ENCODE measurements at places on chromosomes 16 and 17.
A peak's percentile ranks its signal among the peaks of the same experiment; 100 is the strongest.

DNA sequence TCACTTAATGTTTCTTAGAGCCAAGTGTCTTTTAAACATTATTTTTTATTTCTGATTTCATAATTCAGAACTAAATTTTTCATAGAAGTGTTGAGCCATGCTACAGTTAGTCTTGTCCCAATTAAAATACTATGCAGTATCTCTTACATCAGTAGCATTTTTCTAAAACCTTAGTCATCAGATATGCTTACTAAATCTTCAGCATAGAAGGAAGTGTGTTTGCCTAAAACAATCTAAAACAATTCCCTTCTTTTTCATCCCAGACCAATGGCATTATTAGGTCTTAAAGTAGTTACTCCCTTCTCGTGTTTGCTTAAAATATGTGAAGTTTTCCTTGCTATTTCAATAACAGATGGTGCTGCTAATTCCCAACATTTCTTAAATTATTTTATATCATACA is 13.6 kb upstream of the BCAS3 start:
- H3K4me3 ChIP-seq = no peak overlapping the region
- no peak overlapping the region for H3K27ac ChIP-seq
- no peaks in the 10 kb centered on the region for H3K27me3 ChIP-seq
- peaks cover 46% of the 10 kb centered on the region for H3K36me3 ChIP-seq

GRCh38 chr17:79981661-79982101 is 54.0 kb downstream of the TBC1D16 start:
- no peak overlapping the region for H3K4me3 ChIP-seq
- H3K4me1 ChIP-seq = peaks cover 6% of the 10 kb centered on the region
- peak; percentile 29 for DNase-seq
- H3K27me3 ChIP-seq = no peaks in the 10 kb centered on the region
- H3K36me3 ChIP-seq = peaks cover 6% of the 10 kb centered on the region
- no peak overlapping the region for H3K27ac ChIP-seq

DNA sequence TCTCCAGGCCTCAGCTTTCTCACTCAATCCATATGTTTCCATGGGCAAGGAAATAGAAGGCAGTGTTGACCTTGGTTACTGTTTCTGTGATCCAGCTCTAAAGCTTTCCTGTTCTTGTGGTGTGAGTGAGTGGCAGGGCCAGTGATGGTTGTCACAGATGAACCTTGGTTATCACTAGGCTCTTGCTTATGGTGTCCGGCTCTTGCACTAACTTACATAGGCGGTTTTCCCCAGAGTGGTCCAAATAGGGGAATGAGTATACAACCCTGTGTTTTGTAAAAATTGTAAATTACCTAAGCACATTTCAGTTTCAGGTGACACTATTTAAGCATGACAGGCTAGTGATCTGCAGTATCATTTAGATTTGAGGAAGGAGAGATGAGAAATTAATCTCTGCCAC is 6.8 kb downstream of the MFSD11 start:
- no peak for DNase-seq
- peaks cover 12% of the 10 kb centered on the region for H3K4me1 ChIP-seq
- H3K4me3 ChIP-seq = no peak overlapping the region

GRCh38 chr17:63675607-63676546 is 24.0 kb downstream of the LIMD2 start:
- peaks cover 43% of the 10 kb centered on the region for H3K36me3 ChIP-seq
- DNase-seq = peak; percentile 86

DNA sequence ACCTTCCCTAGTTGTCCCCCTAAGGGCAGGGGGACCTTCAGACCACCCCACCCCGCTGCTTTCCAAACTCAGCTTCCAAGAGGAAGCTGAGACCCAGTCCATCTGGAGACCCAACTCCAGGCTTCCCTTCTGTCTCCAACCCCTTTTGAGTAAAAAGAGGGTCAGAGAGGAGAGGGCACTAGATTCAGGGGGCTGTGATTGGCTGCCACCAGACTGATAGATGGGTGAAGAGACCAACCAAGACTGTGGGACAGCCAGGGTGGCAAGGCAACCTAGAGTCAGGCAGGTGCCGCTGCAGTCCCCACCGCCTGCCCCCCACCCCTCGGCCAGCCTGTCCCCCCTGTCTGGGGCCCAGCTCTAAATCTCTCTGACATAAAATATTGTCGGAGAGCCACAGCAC is 92.5 kb downstream of the SDK2 start:
- no peaks in the 10 kb centered on the region for H3K36me3 ChIP-seq
- DNase-seq = no peak
- peaks cover 26% of the 10 kb centered on the region for H3K27me3 ChIP-seq
- peaks cover 13% of the 10 kb centered on the region for H3K4me1 ChIP-seq
- H3K4me3 ChIP-seq = peak overlapping the region; percentile 6
- H3K27ac ChIP-seq = no peak overlapping the region

DNA sequence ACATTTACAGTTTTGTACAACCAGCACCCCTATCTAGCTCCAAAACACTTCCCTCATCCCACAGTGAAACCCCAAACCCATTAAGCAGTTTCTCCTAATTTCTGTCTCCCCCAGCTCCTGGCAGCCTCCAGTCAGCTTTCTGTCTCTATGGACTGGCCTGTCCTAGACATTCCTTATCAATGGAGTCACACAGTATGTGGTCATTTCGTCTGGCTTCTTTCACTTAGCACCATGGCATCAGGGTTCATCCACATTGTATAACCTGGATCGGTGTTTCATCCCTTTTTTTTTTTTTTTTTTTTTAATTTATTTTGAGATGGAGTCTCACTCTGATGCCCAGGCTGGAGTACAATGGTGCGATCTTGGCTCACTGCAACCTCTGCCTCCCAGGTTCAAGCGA is 68.5 kb downstream of the ZDHHC7 start:
- no peak for DNase-seq
- no peak overlapping the region for H3K27ac ChIP-seq
- no peak overlapping the region for H3K4me3 ChIP-seq
- H3K27me3 ChIP-seq = no peaks in the 10 kb centered on the region

DNA sequence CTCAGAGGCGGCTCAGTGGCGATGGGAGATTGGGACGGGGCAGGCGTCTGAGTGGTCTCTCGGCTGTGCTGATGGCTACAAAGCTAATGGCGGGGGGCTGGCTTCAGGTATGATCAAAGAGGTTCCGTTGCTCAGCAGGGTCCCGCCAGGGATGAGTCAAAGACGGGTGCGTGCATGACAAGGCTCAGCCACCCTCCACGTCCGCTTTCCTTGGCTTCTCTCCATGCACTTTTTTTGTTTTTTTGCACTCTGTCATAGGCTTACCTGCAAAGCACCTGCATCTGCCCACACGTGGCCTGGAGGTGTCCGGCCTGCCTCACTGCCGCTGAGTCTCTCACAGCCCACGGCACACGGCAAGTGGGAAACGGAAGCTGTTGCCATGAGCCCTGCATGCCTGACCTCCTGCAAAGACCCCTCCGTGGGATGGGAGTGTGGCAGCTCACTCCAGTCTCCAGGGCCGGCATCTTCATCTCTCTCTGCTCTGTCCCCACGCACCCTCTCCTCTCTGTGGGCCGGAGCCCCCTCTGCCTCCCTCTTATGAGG is 85.5 kb upstream of the ZNF469 start:
- DNase-seq = no peak
- H3K4me3 ChIP-seq = no peak overlapping the region
- H3K4me1 ChIP-seq = no peaks in the 10 kb centered on the region

DNA sequence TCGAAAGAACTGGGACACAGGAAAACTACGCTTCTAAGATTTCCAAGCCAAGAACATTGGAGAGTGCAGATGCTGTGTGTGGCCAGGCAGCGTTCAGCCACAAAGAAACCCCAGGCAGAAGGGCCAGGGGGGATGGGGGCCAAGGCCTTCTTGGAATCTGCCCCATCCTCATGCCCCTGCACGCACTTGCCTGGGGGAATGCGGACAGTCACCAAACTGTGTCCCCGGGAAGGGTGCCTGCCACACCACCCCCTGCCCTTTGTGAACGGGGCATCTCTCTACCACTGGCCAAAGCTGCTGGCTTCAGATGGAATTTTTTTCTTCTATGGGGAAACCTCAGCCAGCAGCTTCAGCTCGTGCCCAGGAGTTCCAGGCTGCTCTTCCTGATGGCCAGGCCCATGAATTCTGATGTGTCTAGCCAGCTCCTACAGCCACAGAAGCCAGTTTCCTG is 32.0 kb upstream of the DNAH17 start:
- DNase-seq = no peak
- H3K4me3 ChIP-seq = no peak overlapping the region
- no peaks in the 10 kb centered on the region for H3K27me3 ChIP-seq
- H3K4me1 ChIP-seq = no peaks in the 10 kb centered on the region
- no peaks in the 10 kb centered on the region for H3K36me3 ChIP-seq

GRCh38 chr17:31398381-31399311 is 7.2 kb downstream of the RAB11FIP4 start:
- no peak overlapping the region for H3K4me3 ChIP-seq
- no peak for DNase-seq
- H3K4me1 ChIP-seq = no peaks in the 10 kb centered on the region

- H3K27ac ChIP-seq = no peak overlapping the region
- peaks cover 9% of the 10 kb centered on the region for H3K4me1 ChIP-seq
- no peaks in the 10 kb centered on the region for H3K27me3 ChIP-seq
- no peak for DNase-seq
Observed at GRCh38 chr17:77619851-77620250, 338.7 kb upstream of the TNRC6C start.

DNA sequence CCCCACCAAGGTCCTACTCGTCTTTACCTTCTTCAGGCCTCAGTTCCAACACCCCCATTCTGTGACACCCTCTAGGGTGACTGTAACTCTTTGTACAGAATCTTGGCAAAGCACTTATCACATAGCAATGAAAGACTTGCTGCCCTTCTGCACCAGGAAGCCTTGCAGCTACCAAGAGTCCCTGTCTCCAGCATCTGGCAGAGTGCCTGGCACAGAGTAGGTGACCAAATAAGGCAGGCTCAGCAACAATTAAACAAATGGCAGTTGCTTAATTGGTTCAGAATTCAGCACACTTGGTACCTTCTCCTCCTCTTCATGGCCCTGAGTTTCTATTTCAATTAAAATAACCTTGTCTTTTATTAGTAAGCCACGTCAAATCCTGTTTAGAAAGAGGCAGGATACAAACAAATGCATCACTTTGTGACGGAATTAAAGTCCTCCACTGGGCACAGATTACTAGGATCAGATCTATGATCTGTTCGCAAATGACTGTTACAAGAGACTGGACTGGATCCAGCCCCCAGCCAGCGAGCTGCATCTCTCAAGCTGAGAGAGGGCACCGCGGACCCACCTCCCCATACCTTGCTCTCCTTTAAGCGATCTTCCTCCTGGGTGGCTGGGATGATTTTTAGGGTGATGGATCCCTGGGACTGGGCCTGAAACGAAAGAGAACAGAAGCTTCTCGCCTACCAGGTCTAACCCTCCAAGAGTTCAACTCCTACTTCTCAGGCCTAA is 9.4 kb downstream of the MPP3 start:
- H3K36me3 ChIP-seq = peaks cover 30% of the 10 kb centered on the region
- H3K4me1 ChIP-seq = peaks cover 26% of the 10 kb centered on the region
- peak; percentile 79 for DNase-seq
- H3K27me3 ChIP-seq = no peaks in the 10 kb centered on the region
- H3K27ac ChIP-seq = peak overlapping the region; percentile 38
- no peak overlapping the region for H3K4me3 ChIP-seq

DNA sequence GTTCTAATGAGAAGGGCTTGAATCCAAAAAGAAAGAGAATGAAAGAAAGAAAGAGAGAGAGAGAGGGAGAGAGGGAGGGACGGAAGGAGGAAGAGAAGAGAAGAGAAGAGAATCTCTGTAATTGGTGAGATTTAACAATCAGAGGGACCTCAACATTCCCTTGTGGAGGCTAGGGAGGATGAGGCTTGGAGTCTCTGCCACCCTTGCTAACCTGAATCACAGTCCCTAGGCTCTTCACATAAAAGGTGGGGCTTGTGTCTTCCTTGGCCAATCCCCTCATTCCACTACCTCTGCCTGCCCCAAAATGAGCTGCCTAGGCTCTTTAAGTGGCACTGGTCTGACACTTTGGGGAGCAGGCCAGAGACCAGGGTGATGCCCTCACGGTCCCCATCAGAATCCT is 30.1 kb downstream of the PIPOX start:
- DNase-seq = no peak
- no peaks in the 10 kb centered on the region for H3K4me1 ChIP-seq
- H3K27me3 ChIP-seq = no peaks in the 10 kb centered on the region
- no peak overlapping the region for H3K27ac ChIP-seq
- peaks cover 12% of the 10 kb centered on the region for H3K36me3 ChIP-seq

GRCh38 chr17:33889040-33889439 is 366.0 kb upstream of the CCL2 start:
- H3K27me3 ChIP-seq = no peaks in the 10 kb centered on the region
- H3K4me3 ChIP-seq = no peak overlapping the region
- H3K36me3 ChIP-seq = no peaks in the 10 kb centered on the region

GRCh38 chr17:3889325-3890012 is 3.4 kb downstream of the CAMKK1 start:
- H3K36me3 ChIP-seq = peaks cover 11% of the 10 kb centered on the region
- H3K4me3 ChIP-seq = no peak overlapping the region
- H3K27me3 ChIP-seq = no peaks in the 10 kb centered on the region

GRCh38 chr16:31113121-31114120 is 4.0 kb upstream of the KAT8 start:
- peaks cover 38% of the 10 kb centered on the region for H3K36me3 ChIP-seq
- H3K4me1 ChIP-seq = peaks cover 40% of the 10 kb centered on the region
- no peak for DNase-seq
- no peaks in the 10 kb centered on the region for H3K27me3 ChIP-seq
- peak overlapping the region; percentile 57 for H3K27ac ChIP-seq

- H3K4me1 ChIP-seq = no peaks in the 10 kb centered on the region
- no peak for DNase-seq
Observed at GRCh38 chr17:32461853-32462617, 17.7 kb downstream of the PSMD11 start.

- no peak for DNase-seq
- H3K4me3 ChIP-seq = no peak overlapping the region
- no peaks in the 10 kb centered on the region for H3K36me3 ChIP-seq
Observed at GRCh38 chr17:79246225-79247190, 171.9 kb downstream of the ENGASE start.

DNA sequence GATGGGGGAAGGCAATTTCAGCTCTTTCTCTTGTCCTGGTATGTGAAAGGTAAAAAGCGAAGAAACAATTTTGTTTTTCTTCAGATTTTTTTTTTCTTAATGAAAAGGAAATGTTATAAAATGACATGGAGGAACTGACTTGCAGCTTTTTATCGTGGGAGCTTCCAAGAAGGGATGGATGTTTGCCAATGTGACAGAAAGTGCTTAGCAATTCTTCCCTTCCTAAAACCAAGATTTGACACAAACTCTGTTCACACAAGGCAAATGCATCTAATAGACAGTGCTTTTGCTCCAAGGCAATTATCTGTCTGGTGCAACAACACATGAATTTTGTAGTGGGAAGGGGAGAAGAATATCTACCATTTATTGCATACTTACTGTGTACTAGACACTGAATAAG is 988.5 kb downstream of the CDH11 start:
- no peak for DNase-seq
- no peaks in the 10 kb centered on the region for H3K4me1 ChIP-seq
- H3K27me3 ChIP-seq = no peaks in the 10 kb centered on the region
- H3K4me3 ChIP-seq = no peak overlapping the region

DNA sequence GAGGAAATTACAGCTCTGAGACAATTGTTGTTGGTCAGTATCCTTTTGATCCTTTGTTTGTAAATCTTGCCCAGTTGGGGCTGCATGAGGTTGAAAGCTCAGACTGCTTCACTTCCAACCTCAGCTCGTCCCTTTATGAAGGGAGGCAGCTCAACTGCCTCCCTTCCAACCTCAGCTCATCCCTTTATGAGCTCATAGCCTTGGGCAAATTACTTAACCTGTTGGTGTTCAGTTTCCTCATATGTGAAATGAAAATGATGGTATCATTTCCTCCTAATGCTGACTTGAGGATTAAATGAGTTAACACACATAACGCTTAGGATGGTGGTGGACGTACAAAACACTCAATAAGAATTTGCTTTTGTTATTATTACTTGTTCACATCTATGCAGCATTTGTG is 265.1 kb downstream of the CDH13 start:
- no peak for DNase-seq
- H3K27ac ChIP-seq = no peak overlapping the region
- no peaks in the 10 kb centered on the region for H3K27me3 ChIP-seq
- H3K4me1 ChIP-seq = no peaks in the 10 kb centered on the region
- no peak overlapping the region for H3K4me3 ChIP-seq

Data from lower lobe of right lung (tissue), 2 donors.